ENCODE measurements at places on chromosomes 12 and 14.

- no peak for DNase-seq
These were observed 2.2 kb downstream of the GPR132 start for GRCh38 chr14:105063056-105063455.

DNA sequence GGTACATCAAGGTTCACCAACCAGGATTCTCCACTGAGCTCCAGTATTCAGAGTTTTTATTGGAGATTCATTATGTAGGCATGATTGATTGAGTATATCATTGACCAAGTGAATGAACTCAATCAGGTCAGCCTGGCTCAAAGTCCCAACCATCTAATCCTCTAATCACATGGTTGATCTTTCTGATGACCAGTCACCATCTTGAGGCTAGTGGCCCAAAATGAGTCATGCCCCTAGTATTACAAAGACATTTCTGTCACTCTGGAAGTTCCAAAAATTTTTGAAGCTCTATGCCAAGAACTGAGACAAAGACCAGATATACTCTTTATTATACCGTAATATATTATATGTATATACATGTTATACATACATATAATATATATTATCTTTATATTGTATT lies 75.9 kb upstream of the ATF7IP start:
- no peak for DNase-seq

- no peak for DNase-seq
These were observed 2.3 kb downstream of the KLRG1 start for GRCh38 chr12:8991371-8992345.

DNA sequence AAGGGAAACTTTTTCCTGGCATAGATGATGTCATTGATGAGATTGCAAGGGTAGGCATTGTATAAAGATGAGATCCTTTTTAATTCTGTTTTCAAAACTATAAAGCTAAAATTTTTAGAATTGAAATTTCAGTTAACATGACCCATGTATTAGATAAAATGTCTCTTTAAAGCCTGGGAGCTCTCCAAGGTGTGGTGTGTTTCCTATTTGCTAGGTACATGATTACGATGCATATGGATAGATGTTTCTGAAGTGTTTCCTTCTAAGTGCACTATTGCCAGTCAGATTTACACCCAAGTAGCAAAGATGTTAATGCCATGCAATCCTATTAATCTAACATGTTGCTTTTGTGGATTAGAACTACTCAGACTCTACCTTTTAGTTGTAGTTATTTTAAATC lies 834.7 kb downstream of the DIO2 start:
- DNase-seq: no peak

DNA sequence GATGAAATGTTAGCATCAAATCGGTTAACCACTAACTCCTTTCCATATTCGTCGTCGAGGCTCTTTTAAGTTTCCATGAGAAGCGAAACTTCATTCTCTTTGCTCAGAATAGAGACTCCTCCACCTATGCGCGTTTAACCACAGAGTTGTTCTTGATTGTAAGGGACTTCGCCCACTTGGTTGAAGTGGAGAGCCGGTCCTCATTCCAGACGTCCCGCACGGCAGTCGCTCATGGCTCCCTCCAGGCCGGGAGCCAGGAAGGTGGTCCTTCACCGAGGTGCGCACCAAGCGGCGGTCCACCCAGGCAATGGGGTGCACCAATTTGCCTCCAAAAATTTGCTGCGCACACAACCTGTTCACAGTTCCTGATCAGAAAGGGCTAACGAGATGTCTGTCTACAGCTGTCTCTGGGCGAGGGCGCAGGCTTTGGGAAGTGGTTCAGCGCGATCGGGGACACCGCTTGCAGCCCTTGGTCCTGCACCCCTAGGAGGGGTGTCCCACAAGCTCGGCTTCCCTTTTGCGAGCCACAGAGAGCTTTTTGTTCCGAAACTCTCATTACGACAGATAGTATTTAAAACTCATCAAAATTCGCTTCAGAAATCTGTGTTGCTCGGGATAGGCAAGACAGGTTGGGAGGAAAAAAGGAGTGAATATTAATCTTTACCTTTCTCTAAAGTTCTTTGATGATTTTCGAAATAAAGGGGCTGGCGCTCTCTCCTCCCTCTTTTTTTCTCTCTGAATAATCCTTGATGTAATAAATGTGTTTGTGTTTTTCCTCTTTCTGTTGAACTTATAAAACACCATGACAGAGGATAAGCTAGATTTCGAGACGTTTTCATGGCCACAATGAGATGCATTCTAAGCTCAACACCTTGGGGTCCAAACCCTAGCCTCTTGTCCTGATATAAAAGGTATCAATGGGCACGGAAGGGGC lies 6.4 kb upstream of the ALX1 start:
- no peak for DNase-seq

DNA sequence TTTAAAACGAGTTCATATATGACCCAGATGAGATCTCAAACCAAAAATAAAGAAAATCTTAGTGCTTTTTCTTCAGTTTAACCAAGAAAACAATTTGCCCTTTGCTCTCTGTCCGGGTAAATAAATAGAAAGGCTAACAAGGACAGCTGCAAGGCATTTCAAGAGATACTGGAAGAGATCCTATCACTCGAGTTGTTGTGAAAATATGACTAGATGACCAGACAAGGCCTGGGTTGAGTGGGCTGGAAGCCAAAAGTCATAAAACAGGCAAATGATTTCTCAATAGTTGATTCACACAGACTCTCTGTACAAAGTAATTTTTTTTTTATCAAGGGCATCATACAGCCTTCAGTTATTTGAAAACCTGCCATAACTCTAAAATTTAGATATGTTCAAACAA lies 55.9 kb upstream of the AVPR1A start:
- no peak for DNase-seq

GRCh38 chr12:9619411-9620179 lies 11.9 kb upstream of the KLRB1 start:
- DNase-seq: no peak

DNA sequence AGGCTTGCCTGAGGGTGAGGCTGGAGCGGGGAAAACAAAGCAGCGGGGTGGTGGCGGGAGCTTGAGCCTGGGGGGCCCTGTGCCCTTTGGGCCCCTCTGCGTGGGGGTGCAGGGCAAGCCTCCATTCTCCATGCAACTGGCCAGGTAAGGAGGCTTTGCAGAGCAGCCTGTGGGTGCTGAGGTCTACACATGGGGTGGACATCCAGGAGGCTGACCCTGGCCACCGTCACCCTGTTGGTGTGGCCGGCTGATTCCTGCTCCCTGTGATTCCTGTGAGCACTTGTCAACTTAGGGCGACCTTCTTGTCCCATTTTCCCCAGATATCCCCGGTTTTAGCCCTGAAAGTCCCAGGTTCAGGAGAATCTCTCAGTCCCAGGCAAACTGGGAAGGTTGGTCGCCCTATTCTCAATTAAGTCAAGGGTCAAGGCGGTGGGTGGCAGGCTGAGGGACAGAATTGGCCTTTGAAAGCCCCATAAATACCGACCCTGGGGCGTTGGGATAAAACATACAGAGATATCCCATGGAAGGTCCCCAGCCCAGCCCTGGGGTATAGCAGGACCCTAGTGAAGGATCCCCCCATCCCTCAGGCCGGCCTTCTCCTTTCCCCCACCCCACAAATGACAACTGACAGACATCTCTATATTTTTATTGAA lies 70.5 kb downstream of the PRIMA1 start:
- no peak for DNase-seq

DNA sequence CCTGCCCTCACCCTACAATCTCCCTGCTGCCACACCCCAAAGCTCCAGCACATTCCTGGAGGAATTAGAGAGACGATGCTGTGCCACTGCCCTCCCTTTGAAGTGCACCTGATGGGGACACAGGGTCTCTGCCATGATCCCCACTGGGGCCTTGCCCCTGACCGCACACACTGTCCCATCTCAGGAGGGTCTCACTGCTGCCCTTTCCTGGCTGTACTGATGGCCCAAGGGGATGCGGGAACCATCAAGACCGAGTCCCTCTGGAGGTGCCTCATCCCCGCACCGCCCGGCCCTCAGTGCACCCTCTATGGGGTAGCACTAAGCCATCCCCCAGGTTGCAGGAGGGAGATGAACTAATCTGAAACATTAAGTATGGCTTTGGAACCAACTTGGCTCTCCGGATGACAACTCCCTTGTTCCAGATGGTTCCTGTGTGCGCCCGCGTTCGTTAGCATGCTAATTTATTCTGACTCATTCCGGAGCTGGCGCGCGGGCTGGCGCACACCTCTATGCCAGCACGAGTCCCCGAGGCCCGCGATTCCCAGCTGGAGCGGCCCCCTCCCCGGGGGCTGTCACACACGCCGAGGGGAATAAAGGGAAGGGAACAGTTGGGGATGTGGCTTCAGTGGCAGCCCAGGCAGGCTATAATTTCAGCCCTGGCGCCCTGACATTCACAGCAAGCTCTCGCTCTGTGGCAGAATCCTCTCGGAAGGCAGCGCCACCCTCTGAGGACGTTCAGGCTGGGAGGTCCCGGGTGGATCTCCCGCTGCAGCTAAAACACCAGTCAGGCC lies 34.2 kb upstream of the C14orf180 start:
- no peak for DNase-seq

GRCh38 chr12:72095025-72095424 lies 156.4 kb downstream of the TPH2 start:
- no peak for DNase-seq

GRCh38 chr12:64010069-64010686 lies 165.7 kb downstream of the SRGAP1 start:
- no peak for DNase-seq

GRCh38 chr12:59657266-59657665 lies 61.4 kb downstream of the SLC16A7 start:
- DNase-seq: no peak
